ENCODE measurements at places on chromosomes 7 and 10.

DNA sequence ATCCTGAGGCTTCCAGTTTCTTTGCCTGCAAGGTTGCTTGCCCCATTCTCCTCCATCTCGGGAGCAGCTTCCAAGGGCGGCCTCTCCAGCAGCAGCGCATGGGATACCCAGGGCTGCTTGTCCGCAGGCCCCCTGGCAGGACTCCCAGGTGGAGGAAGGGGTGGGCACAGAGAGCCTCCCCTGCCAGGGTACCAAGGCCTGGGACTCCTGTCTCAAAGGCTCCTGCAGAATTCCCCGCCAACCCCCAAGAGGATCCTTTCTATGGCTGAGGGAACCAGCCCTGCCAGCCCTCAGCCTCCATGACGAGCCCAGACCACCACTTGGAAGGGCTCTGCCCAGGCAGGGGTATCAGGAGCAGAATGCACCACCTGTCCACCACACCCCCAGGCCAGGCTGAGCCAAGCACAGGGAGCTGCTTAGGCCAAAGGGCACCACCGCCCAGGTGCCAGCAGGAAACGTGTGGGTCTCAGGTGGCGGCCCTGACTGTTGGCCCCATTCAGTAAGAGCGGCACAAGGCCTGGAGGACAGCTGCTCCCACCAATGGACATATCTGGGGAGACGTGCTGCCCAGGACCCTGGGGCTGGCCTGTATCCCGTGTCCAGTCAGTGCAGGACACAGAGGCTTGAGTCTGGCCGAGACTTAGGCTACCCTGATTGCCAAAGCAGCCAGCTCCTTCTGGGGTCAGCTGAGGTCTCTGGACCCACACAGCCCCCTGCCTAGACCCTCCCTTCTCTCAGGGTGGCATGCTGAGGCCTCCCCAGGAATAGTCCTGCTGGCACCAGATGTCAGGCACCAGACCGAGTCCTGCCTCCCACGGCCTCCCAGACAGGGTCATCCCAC, 33.8 kb upstream of the INPP5A start:
- DNase-seq = no peak

DNA sequence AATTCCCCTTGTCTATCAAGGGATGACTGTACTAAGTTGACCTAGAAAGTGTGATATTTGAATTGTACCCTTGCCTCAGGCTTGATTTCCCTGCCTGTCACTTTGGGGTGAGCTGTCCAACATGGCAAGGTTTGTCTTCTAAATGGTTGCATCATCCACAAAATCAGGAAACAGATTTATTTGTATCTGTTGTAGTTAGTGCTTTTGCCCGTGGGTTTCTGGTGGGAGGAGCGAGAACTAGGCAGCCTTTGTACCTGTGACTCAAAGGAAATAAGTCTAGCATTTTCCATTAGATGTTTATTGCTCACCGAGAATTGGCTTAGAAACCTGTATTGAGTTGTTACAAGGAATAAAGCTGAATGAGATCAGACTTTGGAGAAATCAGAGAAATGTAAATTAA, 650.8 kb downstream of the LRMDA start:
- DNase-seq = no peak

GRCh38 chr7:20287317-20287716, 43.4 kb upstream of the ITGB8 start:
- DNase-seq = no peak

DNA sequence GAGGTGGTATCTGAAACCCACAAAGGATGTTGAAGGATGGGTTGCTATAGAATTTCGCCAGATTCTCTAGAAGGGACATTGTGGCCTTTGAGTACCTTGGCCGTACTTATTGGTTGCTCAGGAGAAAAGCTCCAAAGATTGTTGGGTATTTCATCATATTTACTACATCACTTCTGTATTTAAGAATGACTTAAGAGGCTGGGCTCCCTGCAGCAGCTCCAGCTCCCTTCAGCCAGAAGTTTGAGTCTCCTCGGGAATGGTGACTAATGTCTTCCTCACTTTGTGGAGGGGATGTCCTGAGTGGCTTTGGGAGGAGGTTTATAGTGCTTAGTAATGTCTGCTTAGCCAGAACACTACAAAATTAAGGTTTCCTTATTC, 18.1 kb downstream of the MINDY4 start:
- DNase-seq = no peak

DNA sequence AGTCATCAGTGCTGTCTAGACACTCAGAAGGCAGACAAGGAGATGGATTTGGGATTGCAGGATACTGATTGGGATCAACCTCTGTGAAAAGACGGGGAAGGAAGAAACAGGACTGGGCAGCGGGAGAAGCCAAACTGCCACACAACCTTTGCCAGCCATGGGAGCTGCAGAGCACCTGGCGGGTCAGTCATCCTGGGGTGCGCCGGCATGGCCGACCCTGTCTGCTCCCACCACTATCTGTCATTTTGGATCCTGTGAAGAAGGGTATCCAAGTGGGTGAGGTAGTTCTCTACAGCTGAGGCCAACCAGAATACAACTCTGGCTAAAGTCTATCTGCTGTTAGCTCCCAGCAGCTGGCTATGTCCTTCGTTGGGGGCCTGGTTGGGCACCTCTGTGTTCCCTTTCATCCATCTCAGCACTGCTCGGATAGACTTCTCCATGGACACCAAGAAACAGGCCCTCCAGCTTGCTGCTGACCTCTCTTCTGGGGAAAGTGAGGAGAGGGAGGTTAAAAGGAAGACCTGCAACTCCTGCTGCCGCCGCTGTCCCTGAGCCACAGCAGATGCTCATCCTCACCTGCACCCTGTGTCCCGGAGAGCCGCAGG, 11.7 kb upstream of the RBM17 start:
- no peak for DNase-seq

DNA sequence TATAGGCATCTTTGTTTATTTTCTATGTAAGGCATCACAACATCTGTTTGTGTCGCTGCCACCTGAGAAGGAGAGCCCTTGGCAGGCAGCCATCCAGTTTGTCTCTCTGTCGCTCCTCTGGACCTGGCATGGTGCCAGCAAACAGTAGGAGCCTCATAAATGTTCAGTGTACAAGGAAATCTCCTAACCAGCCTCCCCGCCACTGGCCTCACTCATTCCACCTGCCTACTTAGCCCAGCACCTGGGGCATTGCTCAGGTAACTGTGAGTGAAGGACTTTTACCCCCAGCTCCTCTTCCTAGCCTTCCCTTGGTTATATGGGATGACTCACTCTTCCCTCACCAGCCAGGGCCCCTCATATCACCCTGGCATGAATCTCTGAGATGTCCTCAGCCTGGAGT, 61.7 kb upstream of the NPTX2 start:
- DNase-seq = no peak

GRCh38 chr7:148135997-148136396, 454.6 kb upstream of the C7orf33 start:
- DNase-seq = no peak

DNA sequence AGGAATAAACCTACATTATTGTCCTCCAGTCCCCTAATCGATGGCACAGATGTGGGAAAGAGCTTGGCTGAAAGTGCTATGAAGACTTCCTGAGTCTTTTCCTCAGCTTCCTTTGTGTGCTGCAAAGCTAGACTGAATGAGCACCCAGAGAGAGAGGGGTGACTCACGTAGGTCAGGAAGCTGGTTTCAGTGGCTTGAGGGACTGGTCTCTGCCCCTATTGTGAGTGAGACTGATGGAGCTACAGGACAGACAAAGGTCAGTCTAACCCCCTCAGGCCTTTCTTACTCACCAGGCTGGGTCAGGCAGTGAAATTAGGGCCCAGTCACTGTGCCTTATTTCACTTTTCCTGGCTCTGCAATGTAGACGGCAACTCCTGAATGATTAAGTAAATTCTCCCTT, 171.1 kb upstream of the GRB10 start:
- peak; percentile 1 for DNase-seq

- DNase-seq = no peak
These were observed 73.7 kb upstream of the PPIF start for GRCh38 chr10:79273604-79274003.

GRCh38 chr7:17907014-17907413, 33.3 kb downstream of the SNX13 start:
- DNase-seq = no peak

GRCh38 chr10:62613424-62613823, 191.1 kb upstream of the ADO start:
- DNase-seq = no peak

- no peak for DNase-seq
These were observed 30.4 kb downstream of the SEPTIN7 start for GRCh38 chr7:35831208-35831607.

- DNase-seq = no peak
These were observed 116.0 kb upstream of the PDLIM1 start for GRCh38 chr10:95406651-95407280.

GRCh38 chr7:39670934-39671333, 47.6 kb downstream of the RALA start:
- no peak for DNase-seq

DNA sequence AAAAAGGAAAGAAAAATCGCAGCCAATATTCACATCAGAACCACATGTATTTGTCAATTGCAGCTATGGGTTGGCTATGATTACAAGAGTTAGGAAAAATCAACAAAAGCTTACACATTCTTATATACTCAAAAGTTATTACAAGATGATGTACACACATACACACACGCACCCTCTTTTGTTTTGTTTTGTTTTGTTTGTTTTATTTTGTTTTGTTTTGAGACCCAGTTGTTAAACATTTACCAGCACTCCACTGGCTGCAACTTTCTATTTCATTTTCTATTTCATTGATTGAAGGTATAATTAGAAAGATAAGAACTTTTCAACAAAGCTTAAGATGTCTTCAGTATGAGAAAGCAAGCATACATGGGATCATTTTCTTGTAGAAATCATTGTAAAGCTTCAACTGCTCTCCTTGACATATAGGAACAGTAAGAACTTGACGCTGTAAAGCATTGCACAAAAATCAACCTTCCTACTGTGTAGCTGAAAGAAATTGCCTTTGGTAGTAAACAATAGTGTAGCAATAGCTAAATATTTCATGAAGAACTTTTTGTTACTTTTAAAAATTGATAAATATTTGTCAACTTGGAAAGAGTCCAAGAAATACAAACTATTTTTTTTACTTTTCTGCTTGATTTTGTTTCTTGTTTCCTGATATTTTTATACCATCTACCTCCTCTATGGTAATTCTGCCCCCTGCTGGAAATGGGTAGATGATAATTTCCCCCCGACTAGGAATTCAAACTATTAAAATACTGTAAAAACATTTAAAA, 205.9 kb downstream of the MBL2 start:
- no peak for DNase-seq

DNA sequence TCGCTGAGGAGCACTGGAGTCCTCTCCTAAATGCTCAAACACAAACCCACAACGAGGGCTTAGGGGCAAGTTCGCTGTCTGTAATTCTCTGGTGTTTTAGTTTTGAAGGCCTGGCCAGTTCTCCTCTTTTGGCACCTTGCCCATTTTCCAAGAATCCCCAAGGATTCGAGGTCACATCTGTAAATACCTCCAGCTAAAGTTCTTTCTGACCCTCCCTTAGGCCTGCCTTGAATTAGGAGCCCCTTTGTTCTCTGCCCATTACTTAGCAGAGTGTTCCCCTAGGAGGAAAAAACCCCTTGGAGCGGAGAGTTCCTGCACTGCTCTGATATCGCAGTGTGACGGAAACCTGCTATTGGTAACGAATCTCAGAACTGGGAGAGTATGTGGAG, 743 bp upstream of the PYROXD2 start:
- no peak for DNase-seq

DNA sequence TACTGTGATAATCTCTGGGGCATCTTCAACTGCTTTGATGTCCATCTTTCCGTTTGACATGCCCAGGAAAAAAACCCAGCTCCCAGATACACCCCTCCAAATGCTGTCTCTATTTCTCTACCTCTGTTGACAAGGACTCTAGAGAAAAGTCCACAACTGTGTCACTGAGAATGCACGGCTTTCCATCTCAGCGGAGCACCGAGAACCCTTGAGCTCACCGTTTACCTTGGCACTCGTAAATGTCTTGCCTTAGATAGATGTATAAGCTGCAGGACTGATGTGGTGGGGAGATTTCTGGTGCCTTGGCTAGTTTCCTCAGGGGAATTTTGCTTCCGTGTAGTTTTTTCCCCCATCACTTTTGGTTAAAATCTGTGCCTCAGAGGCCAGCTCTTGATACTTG, 7.4 kb upstream of the MAPK8 start:
- no peak for DNase-seq

- no peak for DNase-seq
These were observed at the start of gene DLX5 for GRCh38 chr7:97024209-97025129. DLX5 (minus strand) TSS chr7:97024831; CDS start chr7:97024623, 208 bp downstream.

DNA sequence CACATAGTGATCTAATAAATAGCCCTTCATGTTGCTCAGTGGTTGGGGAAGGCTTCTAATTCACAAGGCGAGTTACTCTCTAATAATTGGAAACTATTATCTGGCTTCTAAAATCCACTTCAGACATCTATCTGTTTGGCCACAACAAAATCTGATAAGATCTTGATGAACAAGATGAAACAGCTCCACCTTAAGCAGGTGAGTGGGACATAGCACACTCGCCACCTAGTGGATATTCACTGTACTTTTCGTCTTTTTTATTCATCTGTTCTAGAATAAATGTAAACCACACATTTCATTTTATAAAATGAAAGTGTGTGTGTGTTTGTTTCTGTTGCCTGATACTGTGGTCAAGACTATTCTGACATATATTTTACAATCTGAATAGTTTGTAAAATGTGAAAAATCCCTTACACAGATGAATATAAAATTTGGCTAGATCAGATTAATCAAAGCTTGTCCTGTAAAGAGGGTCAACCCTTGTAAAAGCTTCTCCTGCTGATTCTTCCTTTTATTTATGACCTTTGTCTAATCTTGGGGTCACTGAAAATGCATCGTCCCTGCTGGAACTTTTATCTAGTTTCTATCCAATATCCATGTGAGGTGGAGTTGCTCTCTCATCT, 26.5 kb upstream of the CNTNAP2 start:
- peak; percentile 23 for DNase-seq

GRCh38 chr10:121312587-121312986, 285.7 kb downstream of the FGFR2 start:
- no peak for DNase-seq

GRCh38 chr7:24052572-24053260, 231.3 kb upstream of the NPY start:
- DNase-seq = peak; percentile 61

GRCh38 chr7:99381664-99382075, 7.1 kb downstream of the ARPC1B start:
- no peak for DNase-seq

GRCh38 chr10:119211625-119212441, 4.5 kb downstream of the GRK5 start:
- DNase-seq = peak; percentile 33

DNA sequence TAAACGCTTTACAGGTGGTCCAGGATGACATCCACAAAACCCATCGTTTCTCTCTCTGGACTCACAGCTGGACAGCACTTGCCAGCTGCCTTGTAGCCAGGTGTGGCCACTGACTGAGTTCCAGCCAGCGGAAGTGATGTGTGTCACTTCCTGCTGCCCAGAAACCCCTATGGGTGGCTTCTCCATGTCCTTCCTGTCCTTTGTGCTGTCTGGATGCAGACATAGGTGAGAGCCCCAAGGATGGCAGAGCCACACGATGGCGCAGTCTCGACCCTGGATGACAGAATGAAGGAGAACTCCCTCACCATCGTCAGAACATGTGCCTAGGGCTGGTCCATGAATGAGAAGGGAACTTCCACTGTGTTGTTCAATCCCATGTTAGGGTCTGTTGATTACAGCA, 22.1 kb downstream of the NMT2 start:
- DNase-seq = no peak

Data from activated CD4-positive, alpha-beta T cell treated with anti-CD3 and anti-CD28 coated beads, Interleukin-2, amount 50 U/mL, for 16 hours (primary cell).